Stimulated activated CD4-positive, alpha-beta T cell treated with anti-CD3 and anti-CD28 coated beads, Interleukin-2, amount 100 ng/mL, for 4 hours (primary cell): ENCODE measurements at places on chromosomes 2 and 18.

DNA sequence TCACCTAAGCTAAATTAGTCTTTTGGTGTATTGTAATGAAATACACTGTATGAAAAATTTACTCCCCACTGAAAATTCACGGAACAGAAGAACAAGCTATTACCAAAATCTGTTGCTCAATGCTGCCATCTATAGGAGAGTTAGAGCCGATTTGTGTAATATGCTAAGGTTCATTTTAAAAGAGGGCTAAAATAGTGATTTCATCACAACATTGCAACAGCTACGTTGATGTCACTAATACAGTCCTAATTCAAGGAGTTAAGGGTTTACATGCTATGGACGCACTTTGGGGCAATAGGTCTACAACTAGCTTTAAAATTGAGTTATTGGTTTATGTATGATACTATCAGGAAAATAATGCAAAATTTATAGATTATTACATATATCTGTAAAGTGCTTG, 3.0 kb upstream of the IRS1 start:
- no peak for DNase-seq

DNA sequence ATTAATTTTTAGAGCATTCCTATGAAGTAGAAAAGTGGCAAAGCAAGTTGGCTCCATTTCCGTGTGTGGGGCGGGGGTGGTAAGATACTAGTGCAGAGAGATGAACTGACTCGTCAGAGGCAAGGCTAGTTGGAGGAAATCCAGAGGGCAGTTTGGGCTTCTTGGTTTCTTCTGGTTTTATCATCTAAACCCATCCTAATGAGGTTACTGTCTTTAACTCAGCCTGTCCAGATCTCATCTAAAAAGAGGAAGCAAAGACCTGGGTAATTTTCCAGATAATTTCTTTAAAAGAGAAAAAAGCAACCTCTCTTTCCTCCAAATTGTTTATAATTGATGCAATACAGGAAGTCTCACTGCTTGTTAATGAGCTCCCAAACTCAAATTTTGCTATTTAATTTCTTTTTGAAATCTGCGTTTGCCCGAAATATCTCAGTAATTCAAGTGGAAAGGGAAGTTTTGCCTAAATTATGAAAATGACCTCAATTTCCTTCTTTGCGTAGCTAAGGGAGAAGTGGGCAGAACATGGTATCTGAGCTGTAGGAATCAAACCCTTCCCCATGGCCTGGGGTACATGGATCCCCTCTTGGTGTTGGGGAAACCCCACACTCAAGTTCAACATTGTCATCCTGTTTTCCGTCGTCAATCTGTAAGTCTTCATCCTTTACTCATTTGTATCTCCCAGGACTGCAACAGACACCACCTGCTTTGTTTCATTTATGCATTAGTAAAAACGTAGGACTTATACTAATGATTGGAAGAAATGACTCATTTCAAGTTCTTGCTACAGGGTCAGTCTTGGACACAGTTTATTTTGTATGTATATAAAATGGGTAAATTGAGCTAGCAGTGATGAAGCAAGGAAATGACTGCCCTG, 89.1 kb upstream of the KLF7 start:
- no peak for DNase-seq

- DNase-seq, result no peak
These were observed 470.9 kb downstream of the MBD2 start for GRCh38 chr18:53753601-53754000.

DNA sequence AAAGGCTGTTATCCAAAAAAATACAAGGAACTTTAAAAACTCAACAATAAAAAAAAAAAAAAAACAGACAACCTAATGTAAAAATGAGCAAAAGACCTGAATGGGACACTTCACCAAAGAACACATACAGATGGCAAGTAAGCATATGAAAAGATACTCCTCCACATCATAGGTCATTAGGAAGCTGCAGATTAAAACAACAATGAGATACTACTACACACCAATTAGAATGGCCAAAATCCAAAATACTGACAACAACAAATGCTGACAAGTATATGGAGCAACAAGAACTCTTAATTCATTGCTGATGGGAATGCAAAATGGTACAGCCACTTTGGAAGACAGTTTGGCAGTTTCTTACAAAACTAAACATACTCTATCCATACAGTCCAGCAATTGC, 84.2 kb downstream of the DYNC1I2 start:
- no peak for DNase-seq

GRCh38 chr2:236369661-236370062, 105.5 kb upstream of the ASB18 start:
- no peak for DNase-seq

GRCh38 chr18:58674863-58675472, 3.7 kb downstream of the MALT1 start:
- DNase-seq, result no peak

- no peak for DNase-seq
These were observed 50.1 kb downstream of the CCDC74A start for GRCh38 chr2:131577812-131578211.

- no peak for DNase-seq
These were observed 33.3 kb upstream of the ANKRD62 start for GRCh38 chr18:12060182-12060870.

DNA sequence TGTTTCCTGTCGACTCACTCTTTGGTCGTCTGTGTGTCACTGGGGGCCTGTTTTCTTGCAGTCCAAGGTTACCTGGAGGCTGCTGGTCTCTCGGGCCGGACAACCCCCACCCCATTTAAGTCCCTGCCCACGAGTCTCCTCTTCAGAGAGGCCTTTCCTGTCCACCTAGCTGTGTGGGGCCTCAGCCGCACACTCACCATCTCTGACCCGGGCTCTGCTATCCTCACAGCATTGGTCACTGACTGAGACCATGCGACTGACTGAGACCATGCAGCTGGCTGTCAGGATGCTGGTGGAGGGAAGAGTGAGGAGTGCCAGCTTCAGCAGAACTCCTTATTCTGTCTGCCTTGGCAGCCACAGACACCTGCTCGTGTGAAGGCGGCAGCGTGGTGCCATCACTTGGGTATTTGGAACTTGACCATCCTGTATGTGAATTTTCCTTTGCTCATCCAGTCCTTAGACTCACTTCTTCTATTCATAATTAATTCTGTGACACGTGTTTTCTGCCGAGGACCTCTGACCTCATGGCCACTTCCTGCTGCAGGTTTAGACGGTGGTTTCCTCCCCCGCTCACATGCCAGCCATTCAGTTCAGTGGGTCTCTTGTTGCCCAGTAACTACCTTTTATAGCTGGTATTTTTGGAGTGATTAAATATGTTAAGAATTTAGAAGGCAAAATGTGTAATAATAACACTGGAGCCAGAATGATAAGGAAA, 47.5 kb upstream of the ASB1 start:
- no peak for DNase-seq

GRCh38 chr2:55976681-55977080, 53.1 kb upstream of the EFEMP1 start:
- no peak for DNase-seq

DNA sequence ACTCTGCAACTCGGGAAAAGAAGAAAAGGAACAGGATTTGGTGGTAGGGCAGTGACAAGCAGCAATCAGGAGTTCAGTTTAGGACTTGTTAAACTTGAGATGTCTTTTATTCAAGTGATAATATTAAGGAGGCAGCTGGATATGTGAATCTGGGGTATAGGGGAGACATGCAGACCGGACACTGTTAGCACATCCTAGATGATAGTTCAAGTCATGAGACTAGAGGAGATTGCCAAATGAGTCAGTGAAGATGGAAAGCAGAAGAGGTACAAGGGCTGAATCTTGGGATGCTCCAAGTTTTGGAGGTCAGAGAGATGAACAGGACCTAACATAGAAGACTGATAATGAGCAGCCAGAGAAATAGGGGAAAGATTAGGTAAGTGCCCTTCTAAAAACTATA, 69.5 kb upstream of the PSME4 start:
- no peak for DNase-seq

GRCh38 chr2:199348871-199349270, 108.9 kb downstream of the SATB2 start:
- DNase-seq, result no peak

DNA sequence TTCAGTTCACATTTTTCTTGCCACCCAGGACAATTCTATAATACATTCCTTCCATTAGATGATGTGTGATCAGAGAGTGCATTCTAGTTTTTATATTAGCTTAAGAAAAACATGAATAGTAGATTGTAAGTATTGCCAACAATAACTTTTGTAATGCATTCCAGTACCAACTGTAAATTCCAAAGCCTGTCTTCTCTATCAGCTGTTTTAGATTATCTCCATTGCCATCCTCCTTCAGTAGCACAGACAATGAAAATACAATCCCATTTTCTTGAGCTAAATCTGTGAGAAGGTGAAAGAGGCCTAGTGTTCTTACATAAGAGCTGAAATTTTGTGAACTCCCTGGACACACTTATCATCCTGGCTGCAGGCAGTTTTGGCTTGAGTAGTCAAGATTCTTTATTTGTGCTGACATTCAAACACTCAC, 103.9 kb downstream of the CCBE1 start:
- DNase-seq, result no peak

DNA sequence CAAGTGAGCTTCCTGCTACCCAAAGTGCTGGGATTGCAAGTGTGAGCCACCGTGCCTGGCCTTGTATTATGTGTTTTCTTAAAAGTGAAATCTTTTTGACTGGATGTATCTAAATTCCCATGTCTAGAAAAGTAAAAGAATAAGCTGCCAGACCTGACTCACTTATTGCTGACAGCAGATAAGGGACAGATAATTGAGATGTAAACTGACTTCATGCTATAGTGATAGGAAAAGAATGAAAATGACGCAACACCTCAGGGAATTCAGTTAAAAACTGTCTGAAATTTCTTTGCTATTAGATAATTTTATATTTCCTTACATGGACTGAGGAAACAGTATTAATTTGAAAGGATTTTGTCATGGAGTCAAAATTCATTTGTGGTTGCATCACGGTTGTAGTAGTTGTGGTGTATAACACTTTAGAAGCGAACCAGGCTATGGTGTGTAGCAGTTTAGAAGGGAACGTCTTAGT, 19.4 kb downstream of the TTC27 start:
- DNase-seq, result no peak

- no peak for DNase-seq
These were observed 6.4 kb upstream of the XDH start for GRCh38 chr2:31420936-31421335.

- DNase-seq, result no peak
These were observed 483.5 kb upstream of the GCFC2 start for GRCh38 chr2:76194031-76194775.

GRCh38 chr2:211944572-211944971, 594.0 kb downstream of the ERBB4 start:
- no peak for DNase-seq
